ENCODE measurements at places on chromosomes 5 and 9.

- no peak for DNase-seq
These were observed 18.6 kb downstream of the BAAT start for GRCh38 chr9:101366038-101366756.

DNA sequence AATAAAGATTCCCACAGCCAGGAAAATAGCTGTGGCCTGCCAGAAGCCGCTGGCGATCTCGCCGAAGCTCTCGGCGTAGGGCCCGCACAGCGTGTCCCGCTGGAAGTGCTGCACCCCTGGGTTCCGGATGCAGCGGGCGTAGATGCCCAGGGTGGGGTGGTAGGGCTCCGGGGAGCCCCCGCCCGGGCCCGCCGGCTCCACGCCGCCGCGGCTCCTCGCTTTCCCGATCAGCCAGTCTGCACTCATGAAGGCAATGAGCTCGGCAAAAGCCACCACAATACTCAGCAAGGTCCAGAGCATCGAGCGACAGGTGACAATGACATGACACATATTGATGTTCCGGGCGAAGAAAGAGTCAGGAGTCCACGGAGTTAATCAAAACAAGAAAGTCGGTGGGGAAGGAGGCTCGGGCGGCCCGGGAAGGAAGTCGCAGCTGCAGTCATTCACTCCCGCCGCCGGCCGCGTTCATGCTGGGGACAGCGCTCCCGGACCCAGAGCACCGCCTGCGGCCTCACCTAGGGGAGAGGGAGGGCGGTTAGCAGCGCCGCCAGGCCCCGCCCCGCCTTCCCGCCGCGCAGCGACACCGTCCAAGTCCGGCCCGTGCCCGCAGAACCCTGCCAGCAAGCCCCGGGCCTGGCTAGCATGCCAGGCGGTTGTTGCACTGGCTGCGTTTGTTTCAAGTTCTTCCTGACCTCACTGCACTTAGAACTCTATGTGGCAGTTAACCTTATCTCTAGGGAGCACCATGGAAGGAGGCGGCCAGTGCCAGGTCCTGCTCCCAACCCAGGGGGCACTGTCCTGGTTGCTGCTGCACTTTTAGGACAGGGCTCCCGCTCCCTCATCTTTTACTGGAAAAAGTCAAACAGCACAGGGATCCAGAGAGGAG is 138.4 kb downstream of the LHFPL2 start:
- DNase-seq: no peak

DNA sequence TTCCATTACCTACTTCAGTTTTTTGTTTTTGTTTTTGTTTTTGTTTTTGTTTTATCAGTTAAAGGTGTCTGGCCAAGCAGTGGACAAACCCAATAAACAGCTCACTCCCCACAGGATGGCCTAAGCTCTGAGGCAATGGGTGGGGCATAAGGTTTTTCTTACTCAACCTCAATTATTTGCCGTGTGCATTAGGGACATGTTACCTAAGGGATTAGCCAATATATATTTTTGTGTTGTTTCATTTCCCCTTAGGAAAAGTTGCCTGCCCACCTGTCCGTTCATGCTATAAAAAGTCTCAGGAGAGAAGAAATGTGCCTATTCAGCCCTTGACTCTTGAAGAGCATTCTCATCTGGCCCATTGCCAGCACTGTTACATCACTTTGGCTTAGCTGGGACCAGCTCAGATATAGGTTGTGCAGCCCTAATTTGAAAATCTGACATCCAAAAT is 7.3 kb downstream of the SH3RF2 start:
- no peak for DNase-seq

DNA sequence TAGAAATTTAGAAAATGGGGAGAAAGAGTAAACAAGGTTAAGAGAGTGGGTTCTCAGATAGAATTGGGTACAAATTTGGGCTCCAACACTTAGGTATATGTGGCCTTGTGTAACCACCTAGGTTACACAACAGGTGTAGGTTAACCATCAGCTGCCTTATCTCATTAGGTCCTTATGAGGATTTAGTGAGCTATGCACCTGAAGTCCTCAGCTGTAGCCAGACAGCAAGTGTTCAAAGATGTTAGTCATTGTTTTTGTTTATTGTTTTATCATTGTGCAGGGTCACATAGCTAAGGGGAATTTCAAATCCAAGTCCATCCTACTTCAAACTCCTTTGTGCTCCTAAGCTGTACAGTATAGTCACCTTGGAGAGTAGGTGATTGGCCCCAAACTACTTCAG is 970 bp upstream of the TRIM32 start:
- no peak for DNase-seq

DNA sequence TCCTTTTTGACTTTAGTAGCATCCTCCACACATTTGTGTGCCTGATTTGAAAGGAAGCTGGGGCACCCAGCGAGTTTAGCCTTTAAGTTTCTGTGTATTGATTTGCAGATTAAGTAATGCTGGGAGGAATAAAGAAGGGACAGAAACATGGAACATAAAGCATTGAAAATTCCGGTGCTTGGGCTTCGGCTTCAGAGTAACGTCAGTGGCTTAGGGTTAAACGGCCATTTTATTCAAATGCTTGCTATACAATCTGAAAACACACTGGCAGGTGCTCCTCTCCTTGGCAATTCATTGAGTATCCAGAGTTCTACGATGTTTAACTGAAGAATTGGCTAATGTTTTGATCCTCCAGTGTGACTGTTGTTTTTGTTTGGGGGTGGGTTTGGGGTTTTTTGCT is 58.0 kb upstream of the FSD1L start:
- DNase-seq: no peak

GRCh38 chr9:37066139-37066725 is 32.2 kb upstream of the PAX5 start:
- DNase-seq: no peak

GRCh38 chr5:2658447-2658846 is 93.0 kb downstream of the IRX2 start:
- no peak for DNase-seq

DNA sequence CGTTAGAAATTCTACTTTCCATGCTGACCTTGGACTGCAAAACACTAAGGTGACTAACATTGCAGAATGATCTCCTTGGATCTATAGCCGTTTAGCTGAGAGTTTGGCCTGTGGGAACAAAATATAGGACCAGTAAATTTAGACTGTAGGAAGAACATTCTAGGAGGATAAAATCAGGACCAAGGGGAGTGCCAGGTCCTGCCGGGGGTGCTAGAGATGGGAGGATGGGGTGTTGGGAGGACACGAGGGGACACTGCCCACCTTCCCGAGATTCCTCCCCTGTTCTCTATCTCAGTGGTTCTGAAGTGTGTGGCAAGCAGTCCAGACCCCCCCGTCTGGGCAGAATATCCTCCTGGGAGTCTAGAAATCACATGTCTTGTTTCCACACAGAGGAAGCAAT is 445.2 kb downstream of the ZSWIM6 start:
- no peak for DNase-seq

- no peak for DNase-seq
These were observed 13.3 kb upstream of the FEM1C start for GRCh38 chr5:115557667-115558387.

DNA sequence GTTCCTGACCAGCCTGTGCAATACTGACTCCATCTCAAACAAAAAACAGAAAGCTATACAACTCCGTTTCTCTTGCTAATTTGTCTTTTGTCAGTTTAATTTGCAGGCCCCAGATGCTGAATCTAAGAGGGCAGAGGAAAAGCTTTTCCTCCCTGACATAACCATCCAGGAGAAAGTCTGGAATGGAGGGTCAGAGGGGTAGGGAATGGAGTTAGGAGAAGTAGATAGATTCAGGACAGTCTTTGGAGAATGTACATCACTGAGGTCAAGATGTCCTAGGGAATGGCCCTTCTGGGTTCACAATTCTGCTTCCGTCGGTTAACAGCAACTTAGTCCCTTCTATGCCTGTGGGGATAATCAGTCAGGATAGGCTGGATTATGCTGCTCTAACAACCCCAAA is 6.6 kb upstream of the SQSTM1 start:
- no peak for DNase-seq

DNA sequence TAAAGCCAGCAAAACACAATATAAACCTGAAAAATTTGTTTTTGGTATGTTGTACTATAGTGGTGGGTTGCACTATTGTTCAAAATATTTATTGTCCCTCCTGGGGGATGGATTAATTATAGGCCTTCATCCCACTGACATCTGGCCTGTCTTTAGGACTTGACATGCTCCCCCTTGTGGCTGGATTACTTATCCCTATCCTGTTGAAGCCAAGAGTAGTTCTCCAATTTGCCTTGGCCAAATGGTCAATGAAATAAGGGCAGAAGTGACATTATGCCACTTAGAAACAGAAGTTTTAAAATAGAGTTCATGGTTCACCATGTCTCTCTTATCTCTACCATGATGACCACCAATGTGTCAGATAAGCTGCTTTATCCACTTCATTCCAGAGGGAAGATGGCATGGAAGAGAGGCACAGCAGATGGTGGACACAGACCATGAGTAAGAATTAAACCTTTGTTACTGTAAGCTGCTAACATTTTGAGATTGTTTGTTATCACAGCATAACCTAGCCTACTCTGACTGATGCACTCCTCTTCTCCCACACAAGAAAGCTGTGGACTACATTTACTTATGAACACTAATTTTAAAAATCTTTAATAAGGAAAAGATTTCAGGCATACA is 29.2 kb upstream of the ARHGEF28 start:
- DNase-seq: no peak

GRCh38 chr9:6787793-6788161 is 30.0 kb downstream of the KDM4C start:
- no peak for DNase-seq

DNA sequence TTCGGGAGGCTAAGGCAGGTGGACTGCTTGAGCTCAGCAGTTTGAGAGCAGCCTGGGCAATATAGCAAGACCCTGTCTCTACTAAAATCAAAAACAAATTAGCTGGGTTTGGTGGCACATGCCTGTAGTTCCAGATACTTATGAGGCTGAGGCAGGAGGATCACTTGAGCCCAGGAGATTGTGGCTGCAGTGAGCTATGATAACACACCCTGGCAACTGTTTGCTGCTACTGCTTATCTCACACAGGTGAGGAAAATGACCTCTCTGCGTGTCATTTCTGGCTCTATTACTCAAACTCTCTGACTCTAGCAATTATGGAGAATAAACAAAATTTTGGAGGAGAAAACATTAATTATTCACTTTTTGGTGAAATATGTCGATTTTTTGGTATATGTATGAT is 45.3 kb upstream of the TMC1 start:
- no peak for DNase-seq

DNA sequence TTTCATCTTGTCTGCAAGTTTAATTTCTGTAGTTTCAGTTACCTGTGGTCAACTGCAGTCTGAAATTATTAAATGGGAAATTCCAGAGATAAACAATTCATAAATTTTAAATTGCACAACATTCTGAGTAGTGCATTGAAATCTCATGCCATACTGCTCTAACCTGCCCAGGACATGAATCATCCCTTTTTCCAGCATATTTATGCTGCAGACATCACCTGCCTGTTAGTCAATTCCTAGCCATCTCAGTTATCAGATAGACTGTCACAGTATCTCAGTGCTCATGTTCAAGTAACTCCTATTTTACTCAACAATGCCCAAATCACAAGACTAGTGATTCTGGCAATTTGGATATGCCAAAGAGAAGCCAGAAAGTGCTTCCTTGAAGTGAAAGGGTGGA is 223.0 kb upstream of the GRIA1 start:
- no peak for DNase-seq

- DNase-seq: no peak
These were observed 97.7 kb downstream of the GDNF start for GRCh38 chr5:37742111-37742510.

DNA sequence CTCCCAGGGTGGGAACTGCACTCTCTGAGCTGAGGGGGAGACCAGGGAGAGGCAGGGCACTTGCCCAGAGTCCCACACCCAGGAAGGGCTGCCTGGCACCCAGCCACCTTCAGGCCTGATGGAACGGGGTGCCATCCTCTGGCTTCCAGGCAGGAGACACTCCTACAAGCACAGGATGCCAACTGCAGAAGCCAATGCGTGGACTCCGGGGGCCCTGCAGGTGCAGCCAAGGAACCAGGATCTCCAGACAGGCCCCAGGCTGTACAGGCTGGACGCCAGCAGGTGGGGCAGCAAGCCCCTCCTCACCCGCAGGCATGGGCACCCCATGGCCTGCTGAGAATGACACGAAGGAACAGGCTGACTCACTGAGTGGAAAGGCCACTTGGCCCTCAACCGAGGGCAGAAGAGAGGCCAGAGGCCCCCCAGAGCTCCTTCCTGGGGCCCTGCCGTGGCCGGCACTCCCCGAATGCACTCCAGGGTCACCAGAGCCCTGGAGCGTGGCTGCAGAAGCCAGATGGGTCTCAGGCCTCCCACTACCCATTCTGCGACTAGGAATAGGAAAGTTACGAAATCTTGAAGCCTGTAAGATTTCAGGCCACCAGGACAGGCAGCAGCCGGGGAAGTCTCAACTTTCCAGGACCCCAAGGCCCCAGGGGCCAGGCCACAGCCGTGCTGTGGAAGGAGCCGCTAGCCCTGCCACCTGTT is 15.7 kb downstream of the NACC2 start:
- no peak for DNase-seq

GRCh38 chr5:78985116-78985724 is at the start of gene ARSB:
Gene ARSB, minus strand, starts transcription at chr5:78985310. Its CDS starts 62 bp downstream, at chr5:78985248.
- DNase-seq: peak; percentile 34

DNA sequence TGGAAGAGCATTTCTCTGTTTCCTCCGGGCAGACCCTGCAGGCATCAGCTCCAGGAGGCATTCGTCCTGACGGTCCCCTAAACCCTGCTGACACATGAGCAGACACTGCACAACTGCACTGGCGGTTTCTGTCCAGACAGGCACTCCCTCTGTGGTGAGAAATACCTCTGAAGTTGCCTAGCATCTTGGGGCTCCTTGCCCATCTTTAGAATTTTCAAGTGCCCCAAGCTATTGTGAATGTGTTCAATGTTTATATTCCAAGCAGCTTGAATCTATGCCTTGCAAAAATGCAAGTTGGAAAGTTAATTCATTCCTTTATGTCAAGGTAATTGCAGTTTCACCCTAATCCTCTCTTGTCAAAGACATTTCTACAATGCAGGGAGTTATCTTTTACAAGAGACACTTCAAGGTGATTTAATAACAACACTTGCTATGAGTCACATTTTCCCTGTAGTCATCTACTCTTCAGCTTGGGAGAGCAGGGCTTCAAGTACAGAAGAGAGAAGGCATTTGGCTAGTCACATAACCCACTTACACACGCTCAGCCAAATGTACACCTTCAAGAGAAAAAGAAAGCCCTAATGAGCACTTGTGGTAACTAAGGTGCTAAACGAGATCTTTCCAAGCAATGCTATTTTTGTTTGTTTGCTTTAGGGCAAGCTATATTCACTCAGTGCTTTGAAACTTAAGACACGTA is 302.5 kb downstream of the MLLT3 start:
- DNase-seq: no peak

GRCh38 chr5:128629157-128629556 is 91.1 kb upstream of the FBN2 start:
- no peak for DNase-seq

GRCh38 chr5:90226433-90227099 is 183.0 kb downstream of the CETN3 start:
- no peak for DNase-seq

GRCh38 chr9:92147852-92148180 is 32.6 kb upstream of the SPTLC1 start:
- DNase-seq: no peak
